ENCODE measurements at places on chromosomes 1 and 21.
A peak's percentile ranks its signal among the peaks of the same experiment; 100 is the strongest.

- no peak for DNase-seq
These were observed 12.1 kb downstream of the RHOU start for GRCh38 chr1:228747301-228747935.

DNA sequence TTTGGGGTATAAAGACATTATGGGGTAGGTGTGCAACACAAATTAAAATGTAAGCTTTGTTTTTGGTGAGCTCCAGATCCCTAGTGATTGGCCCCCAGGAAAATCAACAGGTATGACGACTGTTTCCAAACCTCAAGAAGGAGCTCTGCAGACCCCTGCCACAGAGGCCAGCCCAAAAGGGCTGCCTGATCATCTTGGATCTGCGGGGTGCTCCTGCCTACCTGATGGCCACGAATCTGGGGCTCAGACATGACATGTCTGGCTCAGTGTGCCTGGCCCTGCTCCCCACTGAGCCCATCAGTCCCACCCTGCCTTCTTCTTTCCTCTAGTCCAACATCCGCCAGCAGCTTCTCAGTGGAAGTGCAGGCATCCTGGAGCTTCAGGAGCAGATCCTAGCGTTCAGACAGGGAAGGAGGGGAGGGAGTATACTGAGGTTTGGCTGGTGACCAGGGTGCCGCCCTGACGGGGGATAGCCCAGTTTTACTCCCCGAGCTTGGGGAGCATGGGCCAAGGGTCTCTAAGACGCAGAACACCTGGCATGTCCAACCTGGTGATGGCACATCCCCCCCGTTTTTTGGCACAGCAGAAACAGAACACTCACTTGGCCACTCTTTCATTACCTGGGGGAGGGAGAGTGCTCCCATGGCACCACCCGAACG, 31.8 kb downstream of the ZNF496 start:
- no peak for DNase-seq

- peak; percentile 65 for DNase-seq
These were observed 5.2 kb downstream of the TRNP1 start for GRCh38 chr1:26998429-26999300.

- no peak for DNase-seq
These were observed 48.8 kb downstream of the DNM3 start for GRCh38 chr1:171890131-171890530.

DNA sequence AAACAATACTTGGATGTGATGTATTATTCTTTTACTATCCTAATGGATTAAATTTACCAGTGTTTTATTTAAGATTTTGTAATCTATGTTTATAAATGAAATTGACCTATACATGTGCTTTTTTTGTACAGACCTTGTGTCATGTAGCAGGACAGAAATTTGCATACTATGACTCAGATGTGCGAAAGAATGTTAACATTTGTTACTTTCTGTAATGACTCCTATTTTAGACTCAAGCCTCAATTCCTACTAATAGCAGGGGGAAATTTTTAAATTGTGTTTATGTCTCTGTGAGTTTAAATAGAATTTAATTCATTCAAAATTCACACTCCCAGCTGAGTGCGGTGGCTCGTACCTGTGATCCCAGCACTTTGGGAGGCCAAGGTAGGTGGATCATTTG, 21.8 kb upstream of the RIMKLA start:
- no peak for DNase-seq

DNA sequence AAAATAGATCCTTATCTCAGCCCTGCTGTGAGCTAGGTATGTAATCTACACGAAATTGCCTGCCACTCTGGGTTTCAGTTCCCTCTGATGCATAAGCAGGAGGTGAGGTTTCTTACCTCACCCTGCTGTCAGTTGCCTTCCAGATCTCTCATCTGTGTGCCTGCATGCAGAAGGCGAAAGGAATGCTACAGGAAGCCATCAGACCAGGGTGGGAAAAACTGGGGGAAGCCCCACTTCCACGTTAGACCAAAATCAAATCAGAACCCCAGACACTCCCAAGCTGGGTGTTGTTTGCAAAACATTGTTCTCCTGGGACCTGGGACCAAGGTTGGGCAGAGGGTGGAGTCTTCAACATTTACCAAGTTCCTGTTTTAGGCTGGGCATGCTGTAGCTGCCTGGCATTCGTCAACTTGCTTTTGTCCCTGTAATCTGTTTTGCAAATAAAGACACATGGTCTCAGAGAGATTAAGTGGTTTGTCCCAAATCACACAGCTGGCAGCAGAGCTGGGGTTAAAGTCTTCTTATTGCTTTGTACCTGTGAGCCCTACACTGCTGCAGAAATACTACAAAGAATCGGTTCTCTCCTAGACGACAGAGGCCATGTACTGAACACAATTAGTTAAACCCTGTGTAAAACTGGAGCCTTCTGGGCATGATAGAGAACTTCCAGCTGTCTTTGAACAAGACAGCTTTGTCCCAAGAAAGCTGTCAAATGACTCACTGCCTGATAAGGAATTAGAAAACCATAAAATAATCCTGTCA, 389.7 kb upstream of the RUNX1 start:
- DNase-seq, result peak; percentile 9

- DNase-seq, result no peak
These were observed 456.1 kb upstream of the RGS18 start for GRCh38 chr1:191702124-191702523.

- no peak for DNase-seq
These were observed 4.3 kb downstream of the OR2T10 start for GRCh38 chr1:248593226-248593625.

DNA sequence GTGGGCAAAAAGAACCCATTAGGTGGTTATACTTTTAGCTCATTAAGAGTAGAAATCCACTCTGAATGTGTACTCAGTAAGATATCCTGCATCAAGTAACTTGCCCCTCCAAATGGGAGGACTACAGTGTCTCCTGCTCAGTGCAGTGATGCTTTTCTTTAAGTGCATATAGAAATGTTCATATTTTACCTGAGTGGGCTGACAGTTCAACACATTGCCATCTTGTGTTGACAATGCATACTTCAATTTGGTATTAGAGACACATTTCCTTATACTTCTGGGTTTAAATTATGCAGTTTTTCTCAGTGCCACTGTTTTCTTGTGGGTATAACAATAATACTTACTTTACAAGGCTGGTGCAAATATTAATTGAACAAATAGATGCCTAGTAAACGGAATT, 318.6 kb upstream of the TMPRSS15 start:
- no peak for DNase-seq

DNA sequence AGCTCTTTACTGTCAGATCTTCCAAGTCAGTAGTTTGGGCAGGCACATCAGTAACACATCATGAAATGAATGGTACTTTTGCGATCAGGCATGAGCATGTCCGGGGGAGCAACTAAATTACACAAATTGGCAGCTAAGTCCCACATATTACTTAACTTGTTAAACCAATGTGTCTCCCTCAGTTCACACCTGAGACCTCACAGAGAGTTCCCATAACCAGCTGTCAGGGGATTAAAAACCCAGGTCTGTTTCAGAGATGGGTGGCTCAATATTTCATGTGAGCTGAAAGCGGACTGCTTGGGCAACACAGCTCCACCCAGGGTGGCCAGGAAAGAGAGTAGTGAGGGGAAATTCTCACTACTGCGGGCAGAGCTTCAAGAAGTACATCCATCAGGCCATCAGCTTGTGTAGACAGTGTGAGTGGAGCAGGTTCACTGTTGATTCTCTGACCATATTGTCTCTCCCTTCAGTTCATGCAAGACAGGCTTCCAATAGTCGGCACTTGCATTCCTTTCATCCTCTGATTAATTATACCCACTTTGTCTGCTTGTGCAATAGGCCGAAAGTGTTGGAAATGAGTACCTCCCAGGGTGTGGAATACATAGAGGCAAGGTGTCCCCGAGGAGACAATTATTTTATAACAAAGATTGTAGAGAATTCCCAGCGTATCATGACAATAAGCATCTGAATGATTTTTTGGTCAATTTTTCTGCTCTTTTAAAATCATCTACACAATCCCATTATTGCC, 139.9 kb downstream of the PTGER3 start:
- no peak for DNase-seq

- DNase-seq, result peak; percentile 43
These were observed 143.3 kb downstream of the CTH start for GRCh38 chr1:70554341-70554740.

DNA sequence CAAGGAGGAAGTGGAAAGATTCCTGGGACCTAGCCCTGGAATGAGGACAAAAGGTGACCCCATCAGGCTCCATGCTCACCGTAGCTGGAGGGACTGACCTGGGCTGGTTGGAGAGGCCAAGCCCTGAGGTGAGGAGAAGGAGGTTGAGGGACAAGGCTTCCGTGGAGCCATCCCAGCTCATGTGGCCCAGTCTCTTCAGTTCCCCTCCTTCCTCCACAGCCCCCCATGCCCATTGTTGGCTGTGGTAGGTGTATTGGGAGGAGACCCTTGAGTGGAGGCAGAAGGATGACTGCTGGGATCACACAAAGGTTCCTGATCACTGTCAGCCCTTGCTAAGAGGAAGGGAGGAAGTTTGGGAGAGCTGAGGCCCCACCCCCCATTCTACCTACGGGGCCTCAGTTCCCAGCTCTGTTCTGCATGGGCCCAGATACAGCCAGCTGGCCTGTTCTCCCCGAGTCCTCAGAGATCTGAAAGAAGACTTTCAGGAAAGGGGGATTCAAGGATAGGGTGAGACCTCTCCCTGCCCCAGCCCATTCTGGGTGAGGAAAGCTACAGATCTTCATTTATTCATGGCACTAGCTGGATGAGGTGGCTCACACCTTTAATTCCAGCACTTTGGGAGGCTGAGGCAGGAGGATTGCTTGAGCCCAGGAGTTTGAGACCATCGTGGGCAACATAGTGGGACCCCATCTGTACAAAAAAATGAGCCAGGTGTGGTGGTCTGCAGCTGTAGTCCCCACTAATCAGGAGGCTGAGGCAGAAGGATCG, 17.3 kb downstream of the RHBG start:
- no peak for DNase-seq

DNA sequence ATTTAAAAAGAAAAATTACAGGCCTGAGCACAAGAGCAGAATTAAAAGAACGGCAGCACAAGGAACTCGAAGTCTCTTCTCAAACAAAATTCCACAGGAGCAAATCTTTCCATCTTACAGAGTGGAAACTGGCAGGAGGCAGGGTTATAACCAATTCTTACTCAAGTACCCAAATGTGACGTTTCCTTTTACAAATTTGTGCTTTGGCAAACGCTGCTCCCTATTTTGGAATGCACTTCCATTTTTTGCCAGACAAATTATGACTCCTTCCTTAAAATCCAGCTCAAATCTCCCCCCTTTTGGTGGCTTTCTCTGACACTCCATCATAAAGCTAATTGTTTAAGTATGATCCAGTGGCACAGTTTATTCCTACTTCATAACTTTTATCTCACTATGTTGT, 7.8 kb downstream of the ERI3 start:
- DNase-seq, result peak; percentile 23

DNA sequence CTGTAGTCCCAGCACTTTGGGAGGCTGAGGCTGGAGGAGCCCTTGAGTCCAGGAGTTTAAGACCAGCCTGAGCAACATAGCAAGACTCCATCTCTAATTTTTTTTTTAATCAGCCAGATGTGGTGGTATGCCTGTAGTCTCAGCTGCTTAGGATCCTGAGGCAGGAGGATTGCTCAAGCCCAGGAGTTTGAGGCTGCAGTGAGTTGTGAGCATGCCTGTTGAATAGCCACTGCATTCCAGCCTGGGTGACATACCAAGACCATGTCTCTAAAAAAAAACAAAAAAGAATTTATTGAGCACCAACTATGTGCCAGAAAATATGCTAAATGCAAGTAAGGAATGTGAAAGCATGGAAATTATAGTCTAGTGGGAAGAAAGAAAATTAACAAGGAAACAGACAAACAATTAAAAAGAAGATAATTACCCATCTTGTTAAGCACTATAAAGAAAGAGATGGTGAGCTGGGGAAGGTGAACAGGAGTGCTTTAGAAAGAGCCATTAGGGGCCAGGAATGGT, 104.0 kb upstream of the ZNF678 start:
- DNase-seq, result peak; percentile 36
